ENCODE measurements at places on chromosomes 3 and 15.

- DNase-seq, result no peak
Measured at GRCh38 chr3:16724487-16724886, 119.3 kb upstream of the DAZL start.

DNA sequence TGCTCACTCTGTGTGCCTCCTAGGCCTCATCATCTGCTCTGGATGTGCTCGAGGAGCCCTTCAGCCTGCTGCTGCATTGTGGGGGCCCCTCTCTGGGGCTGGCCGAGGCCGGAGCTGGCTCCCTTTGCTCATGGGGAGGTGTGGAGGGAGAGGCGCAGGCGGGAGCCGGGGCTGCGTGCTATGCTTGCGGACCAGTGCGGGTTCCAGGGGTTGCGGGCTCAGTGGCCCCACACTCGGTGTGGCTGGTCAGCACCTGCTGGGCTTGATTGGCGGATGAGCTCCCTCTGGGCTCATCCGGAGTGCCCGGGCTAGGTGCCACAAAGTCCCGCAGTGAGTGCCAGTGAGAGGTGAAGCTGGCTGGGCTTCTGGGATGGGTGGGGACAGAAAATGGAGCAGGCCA lies 264.2 kb downstream of the SI start:
- no peak for DNase-seq

GRCh38 chr3:72285502-72285901 lies 500.6 kb upstream of the PROK2 start:
- no peak for DNase-seq

DNA sequence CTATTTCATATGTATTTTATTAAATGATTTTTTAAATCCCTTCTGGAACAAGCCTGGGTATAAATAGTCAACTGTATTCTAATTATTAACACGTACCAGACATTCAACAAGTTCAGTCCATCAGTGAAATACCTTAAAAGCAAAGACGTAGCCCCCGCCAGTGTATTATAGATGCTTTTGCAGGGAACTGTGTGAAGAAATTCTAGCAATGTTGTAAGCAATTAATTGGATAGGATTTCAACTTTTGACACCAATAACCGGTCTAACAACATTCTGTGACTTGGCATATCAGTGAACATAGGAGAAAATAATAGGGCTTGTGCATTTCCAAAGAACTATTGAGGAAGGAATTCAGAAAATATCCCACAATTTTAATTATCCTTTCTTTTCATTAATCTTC lies 67.2 kb upstream of the TGFBR2 start:
- no peak for DNase-seq

- no peak for DNase-seq
Measured at GRCh38 chr3:194984066-194984465, 286.9 kb downstream of the XXYLT1 start.

- DNase-seq, result no peak
Measured at GRCh38 chr3:146566138-146566537, 21.7 kb upstream of the PLSCR1 start.

Measured in stimulated activated CD8-positive, alpha-beta memory T cell treated with anti-CD3 and anti-CD28 coated beads, Interleukin-7, amount 100 ng/mL, for 1 hour (primary cell).